ENCODE measurements at places on chromosomes 7 and 10. TPM values are rescaled to one million over a fixed set of nuclear protein-coding genes. Genes with fewer than 3 reads are reported as not detected.

GRCh38 chr7:20799566-20800366, 13.1 kb upstream of the SP8 start:
- DNase-seq: no peak

GRCh38 chr7:136030867-136031318, 53.7 kb upstream of the MTPN start:
- no peak for DNase-seq

GRCh38 chr7:14767716-14768425, 134.7 kb downstream of the DGKB start:
- DNase-seq: no peak

DNA sequence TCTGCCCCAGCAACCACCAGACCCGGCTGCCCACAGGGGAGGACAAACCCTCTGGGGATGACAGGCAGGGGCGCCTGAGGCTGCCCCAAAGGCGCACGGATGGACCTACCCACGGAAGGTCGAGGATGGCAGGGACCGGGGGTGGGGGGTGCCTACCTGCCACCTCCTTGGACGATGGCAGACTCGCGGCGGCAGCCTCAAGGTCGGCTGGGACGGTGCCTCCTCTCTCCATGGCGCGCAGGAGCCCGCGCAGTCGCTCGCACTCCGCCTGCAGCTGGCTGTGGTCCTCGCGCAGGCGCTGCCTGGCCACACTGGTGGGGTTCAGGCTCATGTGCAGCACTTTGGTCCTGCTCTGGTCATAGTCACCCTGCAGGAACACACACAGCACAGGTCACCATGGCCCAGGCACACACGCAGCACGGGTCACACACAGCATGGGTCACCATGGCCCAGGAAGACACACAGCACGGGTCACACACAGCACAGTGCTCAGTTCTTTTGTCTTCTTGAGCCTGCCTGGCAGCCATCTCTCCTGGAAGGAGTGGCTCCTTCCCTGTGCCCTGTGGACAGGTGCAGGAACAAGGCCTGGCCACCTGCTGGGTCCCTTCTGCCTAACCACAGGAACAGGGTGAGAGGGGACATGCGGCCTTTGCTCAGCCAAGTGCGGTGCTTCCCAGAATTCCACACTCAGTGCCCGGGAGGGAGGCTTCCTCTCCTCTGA, 266.6 kb downstream of the ELFN1 start:
- no peak for DNase-seq

DNA sequence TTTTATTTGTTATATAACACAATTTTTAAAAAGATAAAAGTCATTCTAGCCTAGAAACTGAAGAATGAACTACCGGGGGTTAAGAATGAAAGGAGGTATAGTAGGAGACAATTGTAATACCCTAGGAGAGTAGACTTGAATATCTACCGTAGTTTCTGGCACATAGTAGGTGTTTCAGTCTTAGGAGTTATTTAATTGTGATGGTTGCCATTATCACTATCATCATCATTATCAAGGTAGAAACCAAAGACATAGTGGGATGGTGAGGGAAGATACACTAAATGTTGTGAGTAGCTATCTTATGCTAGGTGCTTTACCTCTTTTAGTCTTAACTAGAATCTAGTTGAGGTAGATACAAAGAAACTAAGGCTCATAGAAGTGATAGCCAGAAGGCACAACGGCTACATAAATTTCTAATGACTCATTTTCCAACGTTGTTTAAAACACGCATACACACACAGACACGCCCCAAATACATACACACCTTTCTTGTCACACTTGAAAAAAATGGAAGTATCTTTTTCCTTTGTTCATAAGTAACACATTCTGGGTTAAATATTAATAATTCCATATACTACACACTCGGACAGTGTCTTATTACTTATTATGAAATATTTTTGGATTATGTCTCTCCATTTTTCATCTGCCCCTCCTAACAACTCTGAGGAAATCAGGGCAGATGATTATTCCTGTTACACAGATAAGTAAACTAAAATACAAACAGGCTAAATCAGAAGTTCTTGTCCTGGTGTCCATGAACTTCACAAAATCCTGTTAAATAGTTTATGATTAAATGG, 2.0 kb upstream of the ANLN start:
- no peak for DNase-seq

GRCh38 chr7:95531605-95532219, 46.0 kb downstream of the ASB4 start:
- no peak for DNase-seq

DNA sequence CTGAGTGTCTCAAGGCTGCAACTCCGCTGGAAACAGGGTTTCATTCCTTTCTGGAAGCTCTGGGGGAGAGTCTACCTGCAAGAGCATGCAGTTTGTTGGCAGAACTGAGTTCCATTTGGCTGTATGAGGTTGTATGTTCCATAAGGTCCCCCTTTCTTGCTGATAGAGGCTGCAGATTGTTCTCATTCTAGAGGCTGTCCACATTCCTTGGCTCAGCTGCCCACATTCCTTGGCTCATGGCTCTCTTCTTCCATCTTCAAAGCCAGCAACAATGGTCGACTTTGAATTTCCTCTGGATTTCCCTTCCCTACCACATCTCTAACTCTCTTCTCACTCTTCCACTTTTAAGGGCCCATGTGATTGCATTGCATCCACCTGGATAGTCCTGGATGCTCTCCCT, 147.3 kb upstream of the CDCA7L start:
- DNase-seq: no peak

GRCh38 chr10:71270301-71271220, 48.5 kb upstream of the SLC29A3 start:
- DNase-seq: no peak

- DNase-seq: no peak
These were observed 78.9 kb upstream of the GPR22 start for GRCh38 chr7:107390916-107391315.

Gene IDE
- polyA plus RNA-seq: 14.1 TPM

Gene AKR1D1
- polyA plus RNA-seq: not detected

Gene TYSND1
- polyA plus RNA-seq: 11.7 TPM

Gene ANKRD61
- 0.06 TPM for polyA plus RNA-seq

Gene PNLIPRP2
- polyA plus RNA-seq: 0.06 TPM

Gene NODAL
- polyA plus RNA-seq: not detected

Gene OPN4
- polyA plus RNA-seq: 0.13 TPM

Gene GJD4
- polyA plus RNA-seq: not detected

Gene ADCY1
- 1.2 TPM for polyA plus RNA-seq

All from urinary bladder (tissue), 4 donors.